CD4-positive, alpha-beta T cell (primary cell): ENCODE measurements at places on chromosomes 3 and 15.

GRCh38 chr3:82384181-82384580 lies 622.7 kb upstream of the GBE1 start:
- no peak for DNase-seq

- no peak for DNase-seq
These were observed 15.1 kb downstream of the HEMK1 start for GRCh38 chr3:50584391-50584790.

DNA sequence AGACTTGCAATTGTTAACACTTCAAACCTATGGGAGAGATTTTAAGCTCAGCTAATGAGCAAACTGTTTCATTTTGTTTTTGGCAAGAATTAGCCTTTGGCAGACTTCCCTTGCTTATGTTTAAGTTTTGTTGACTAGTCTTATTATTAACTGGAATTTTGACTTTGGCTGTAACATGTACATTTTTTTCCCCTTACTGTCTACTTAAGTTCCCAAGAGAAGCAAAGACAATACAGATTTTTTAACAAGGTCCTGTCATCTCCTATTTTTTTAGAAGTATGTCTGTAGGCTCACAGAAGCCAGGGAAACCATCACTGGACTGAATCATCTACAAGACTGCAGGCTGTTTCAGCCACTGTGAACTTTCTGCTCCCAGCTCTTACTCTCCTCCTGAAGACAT lies 74.3 kb downstream of the DGKG start:
- no peak for DNase-seq

GRCh38 chr3:39124876-39125840 lies 17.7 kb downstream of the TTC21A start:
- no peak for DNase-seq

GRCh38 chr3:29285471-29286071 lies 4.7 kb downstream of the RBMS3 start:
- DNase-seq, result no peak

DNA sequence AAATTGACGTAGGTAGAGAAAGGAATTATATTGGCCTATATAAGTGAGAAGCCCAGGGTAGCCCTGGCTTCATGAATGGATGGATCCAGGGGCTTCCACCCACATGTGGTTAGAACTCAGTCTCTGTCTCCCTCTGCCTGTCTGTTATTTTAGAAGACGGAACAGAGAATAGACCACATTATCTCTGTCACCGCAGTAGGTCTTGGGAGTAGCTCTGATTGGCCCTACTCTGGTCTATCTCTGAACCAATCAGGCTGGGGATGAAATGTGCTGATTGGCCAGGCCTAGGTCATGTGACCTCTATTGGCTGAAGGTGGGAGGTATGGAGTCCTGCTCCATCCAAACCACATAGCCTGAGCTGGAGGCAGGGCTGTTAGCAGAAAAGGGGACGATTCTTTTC lies 143.0 kb upstream of the PRR23C start:
- DNase-seq, result no peak

DNA sequence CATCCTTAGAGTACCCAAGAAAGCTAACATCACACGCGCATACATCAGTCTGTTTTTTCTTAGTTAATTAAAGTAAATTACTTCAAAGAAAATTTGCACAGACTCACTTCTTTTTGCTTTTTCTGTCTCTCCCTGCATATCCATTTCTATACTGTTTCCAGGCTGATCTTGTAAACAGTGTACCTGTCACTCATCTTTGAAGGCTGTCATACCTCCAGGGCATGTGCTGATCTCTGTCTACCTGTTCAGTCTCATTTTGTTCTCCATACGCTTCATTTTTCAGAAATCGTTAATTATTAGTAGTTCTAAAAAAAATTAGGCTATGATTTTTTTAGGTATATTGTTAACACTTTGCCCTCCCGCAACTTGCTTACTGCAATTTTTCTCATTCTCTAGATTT lies 313.9 kb upstream of the ROBO2 start:
- DNase-seq, result no peak

DNA sequence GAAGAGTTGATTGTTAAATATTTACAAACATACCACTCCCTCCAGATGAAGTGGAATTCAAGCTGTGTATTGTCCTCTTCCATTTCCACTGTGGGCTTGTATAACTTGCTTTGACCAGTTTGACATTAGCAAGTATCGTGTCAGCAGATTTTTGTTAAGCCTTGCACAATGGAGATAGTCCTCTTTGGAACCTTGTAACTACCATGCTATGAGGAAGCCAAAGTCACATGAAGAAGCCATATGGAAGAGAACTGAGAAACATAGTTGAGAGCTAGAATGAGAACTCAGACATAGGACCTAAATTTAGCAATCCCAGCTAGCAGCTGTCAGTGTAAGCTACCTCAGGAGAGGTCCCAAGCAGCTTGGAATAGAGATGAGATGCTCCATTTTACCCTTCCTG lies 889.2 kb downstream of the PDCD6IP start:
- no peak for DNase-seq

DNA sequence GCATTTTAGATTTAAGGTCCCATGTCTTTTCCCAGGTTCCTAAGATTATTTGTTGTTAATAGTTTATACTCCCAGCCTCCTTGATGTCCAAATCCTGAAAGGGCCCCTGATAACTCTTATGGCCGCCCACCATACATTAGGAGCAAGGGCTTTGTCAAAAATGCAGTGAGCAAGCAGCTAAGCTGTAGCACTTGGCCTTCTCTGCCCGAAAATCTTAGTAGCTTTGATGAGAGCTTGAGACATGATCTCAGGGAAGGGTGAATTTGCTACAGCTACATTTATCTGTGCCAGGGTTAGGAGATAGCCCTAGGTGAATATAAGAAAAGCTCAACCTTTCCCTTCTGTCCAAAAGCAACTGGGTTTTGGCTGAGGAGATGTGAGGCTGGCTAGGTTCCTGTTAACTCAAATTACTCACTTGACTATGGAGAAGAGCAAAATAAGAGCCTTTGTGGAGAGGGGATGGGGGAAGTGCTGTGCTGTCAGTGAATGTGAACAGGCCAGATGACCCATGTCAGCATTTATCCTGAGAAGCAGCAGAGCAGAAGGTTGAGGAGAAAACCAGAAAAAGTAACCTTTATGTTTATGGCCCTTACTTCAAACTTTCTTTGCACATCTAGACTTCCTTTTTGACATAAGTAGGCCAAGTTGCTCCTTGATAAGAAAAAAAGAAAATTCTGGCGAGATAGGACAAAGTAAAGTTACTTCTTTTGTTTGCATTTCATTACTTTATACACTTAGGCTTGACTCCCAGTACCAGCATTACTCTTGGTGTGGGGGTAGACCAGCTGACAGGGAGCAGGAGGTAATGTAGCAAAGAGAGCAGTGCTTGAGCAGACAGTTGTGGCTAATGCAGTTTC lies 21.1 kb downstream of the MAPK6 start:
- no peak for DNase-seq

- DNase-seq, result no peak
These were observed 60.0 kb downstream of the RPL22L1 start for GRCh38 chr3:170809975-170810357.

DNA sequence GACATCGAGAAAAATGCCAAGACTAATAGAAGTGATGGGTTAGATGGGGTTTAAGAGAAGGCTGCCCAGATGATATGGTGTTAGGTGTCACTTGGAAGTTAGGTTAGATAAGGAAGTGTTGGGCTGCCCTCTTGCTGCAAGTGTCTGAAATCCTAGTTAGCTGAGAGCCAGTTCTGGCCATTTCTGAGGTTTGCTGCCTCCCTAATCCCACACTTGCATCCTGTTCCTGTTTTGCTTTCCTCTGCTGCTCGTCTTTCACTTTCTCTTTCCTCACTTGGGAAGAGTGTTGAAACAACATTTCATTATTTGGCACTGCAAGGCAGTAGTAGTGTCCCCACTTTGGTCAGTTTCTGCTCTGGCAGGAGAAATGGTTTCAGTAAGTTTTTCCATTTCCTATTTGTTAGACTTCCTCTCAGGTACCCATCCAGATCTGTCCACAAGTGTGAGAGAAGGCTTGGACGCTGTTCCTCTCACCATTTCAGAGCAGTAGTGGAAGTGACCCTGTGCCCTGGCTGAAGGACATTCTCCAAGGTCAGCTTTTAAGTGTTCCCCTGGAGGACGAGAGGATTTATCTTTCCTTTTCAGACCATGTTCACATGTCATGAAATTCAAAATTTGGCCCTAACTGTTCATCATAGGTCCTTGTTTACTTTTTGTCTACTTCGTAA lies 93.3 kb downstream of the ADAMTSL3 start:
- DNase-seq, result no peak

GRCh38 chr3:71972031-71972430 lies 187.1 kb upstream of the PROK2 start:
- no peak for DNase-seq

- DNase-seq, result no peak
These were observed 67.9 kb upstream of the SLC2A2 start for GRCh38 chr3:171094411-171094810.

GRCh38 chr3:172332256-172333041 lies 115.8 kb downstream of the GHSR start:
- peak; percentile 52 for DNase-seq

GRCh38 chr3:187669675-187670504 lies at the start of gene SST:
TSS of gene SST (minus strand) at chr3:187670394. CDS start at chr3:187670291, 103 bp downstream.
- no peak for DNase-seq

GRCh38 chr15:98525661-98526001 lies 122.7 kb upstream of the IGF1R start:
- no peak for DNase-seq

DNA sequence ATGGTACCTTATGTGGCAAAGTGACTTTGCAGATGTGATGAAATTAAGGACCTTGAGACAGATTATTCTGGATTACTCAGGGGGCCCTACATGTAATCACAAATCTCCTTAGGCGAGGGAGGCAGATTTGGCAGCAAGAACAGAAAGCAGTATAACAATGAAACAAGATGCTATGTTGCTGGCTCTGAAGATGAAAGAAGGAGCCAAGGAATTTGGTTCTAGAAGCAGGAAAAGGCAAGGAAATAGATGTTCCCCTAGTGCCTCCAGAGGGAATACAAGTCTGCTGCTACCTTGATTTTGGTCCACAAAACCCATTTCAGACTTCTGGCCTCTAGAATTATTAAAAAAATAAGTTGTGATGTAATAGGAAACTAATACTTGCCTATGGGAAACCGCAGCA lies 64.5 kb downstream of the PIK3R4 start:
- DNase-seq, result no peak

DNA sequence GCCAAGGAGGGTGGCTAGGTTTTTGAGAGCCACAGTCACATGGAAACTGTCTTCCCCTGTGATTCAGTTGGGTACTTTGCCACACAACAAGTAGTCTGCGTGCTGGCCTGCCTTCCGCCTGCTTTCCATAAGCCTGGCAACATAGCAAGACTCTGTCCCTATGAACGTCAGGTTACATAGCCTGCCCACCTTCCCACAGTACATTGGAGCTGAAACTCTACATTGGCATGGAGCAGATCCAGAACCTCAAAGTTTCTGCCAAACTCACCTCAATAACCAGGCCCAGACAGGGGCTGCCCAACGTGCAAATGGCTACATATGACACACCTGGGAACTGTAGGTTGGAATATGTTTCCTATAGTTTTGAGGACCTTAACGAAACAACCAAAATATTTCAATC lies 140.6 kb upstream of the PRICKLE2 start:
- no peak for DNase-seq

DNA sequence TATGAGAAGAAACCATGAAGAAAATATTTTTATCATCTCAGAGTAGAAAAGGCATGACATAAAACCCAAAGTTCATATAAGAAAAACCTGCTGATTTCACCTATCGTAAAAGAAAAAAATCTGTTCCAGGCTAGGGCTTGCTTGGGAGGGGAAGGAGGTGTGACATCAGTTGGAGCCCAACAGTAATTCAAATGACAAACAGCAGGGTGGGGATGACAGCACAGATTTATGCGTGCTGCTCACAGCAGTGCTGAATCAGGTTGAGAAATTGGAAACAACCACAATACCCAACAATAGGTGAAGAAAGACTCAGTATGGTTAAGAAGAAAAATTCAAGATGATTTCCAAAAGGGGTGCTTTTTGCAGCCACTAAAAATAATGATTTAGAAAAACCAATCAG lies 172.4 kb downstream of the PDE8A start:
- no peak for DNase-seq

DNA sequence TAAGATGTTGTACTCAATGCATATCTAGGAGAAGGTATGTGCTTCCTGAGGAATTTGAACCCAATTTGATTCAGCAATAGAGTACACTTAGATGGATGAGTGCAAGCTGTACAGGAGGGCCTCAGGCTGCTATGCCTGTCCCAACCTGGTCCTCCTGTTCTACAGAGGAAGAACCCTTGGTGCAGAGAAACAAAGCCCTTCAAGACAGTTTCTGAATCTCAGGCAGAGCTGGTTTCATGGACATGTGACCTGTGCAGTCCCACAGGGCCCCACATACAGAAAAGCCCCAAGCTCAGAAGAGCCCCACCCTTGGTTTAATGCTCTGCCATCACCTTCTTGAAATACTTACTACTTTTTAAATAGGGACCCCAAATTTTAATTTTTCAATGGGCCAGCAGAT lies 15.3 kb downstream of the FOXP1 start:
- DNase-seq, result no peak

DNA sequence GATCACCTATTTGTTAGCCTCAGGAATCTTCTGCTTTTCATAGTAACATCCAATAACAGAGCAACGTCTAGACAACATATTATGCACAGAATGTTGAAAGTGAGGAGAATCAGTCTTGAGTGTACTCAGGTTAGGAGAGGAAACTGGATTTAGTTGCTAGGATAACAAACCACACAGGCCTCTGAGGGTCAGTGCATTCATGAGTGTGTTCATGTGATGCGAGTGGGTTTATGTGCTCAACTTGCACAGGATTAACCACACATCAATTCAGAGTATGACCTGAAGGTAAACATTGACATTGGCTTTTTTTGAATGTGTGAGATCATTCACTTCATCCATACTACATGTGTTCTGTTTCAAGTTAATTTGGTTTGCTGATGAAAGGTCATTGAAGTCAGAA lies 287.6 kb downstream of the DIPK2A start:
- DNase-seq, result no peak

GRCh38 chr3:165389653-165390052 lies 193.5 kb upstream of the SLITRK3 start:
- no peak for DNase-seq

GRCh38 chr3:48022178-48022577 lies 6.0 kb upstream of the MAP4 start:
- DNase-seq, result no peak

- DNase-seq, result no peak
These were observed 127.8 kb downstream of the EEFSEC start for GRCh38 chr3:128281056-128281455.

DNA sequence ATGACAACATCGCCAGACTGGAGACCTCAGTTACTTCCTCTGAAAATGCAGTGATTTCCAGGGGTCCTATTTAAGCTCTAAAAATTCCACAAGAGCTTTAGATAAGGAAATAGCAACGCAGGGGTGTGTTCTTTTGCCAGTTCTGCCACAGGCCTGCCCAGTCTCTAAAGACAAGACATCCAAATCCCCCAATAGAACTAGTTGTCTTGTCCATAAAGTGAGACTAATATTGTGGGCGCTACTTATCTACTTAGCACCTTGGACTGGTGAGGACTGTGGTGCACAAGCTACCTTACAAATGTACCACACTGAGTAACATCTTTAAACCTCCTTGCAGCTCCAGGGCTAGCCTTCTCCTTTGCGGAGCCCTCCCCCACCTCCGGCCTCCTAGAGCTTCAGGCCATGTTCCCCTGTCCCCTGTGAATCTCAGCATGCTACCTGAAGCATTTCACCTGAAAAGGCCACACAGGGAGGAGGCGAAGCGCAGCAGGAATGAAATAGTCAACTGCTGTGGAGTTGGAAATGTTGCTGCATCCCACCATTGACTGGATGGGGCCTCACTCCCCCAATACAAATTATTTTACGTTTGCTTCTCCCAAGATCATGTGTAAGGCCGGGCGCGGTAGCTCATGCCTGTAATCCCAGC lies 9.6 kb upstream of the LRRC2 start:
- no peak for DNase-seq

GRCh38 chr15:89436560-89437311 lies 59.6 kb downstream of the RHCG start:
- no peak for DNase-seq
